HS-5 (cell line): ENCODE measurements at places on chromosomes 1 and 21.

DNA sequence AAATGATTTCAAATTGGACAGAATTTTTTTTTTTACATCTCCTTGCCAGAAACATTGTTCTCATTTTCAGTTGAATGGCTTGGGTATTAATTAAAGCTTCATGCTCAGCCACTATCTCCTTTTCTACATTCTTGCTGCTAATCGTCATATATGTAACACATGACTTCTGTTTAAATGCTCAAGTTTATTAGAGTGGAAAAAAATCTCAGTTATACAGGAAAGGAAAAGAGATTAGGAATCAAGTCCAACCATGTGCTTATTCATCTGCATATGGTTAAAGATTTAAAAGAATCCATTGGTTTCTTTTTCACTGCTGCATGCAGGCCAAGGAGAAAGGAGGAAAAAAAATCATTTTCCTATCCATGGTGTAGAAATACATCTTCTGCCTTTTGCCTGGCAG is 47.3 kb upstream of the CNN3 start:
- DNase-seq, result no peak

- DNase-seq, result no peak
These were observed 51.1 kb upstream of the CTTNBP2NL start for GRCh38 chr1:112344754-112345423.

- no peak for DNase-seq
These were observed 148.4 kb downstream of the CD247 start for GRCh38 chr1:167369933-167370332.

- DNase-seq, result no peak
These were observed 44.1 kb downstream of the SLC5A9 start for GRCh38 chr1:48266576-48266975.

- no peak for DNase-seq
These were observed at the start of gene TIE1 for GRCh38 chr1:43300378-43301094. Gene TIE1 (plus strand): TSS chr1:43300982. CDS start chr1:43301072, 90 bp downstream.

- no peak for DNase-seq
These were observed 101.7 kb upstream of the ETV3 start for GRCh38 chr1:157239936-157240335.

GRCh38 chr21:23718446-23719285 is 1888.6 kb downstream of the MRPL39 start:
- no peak for DNase-seq

- DNase-seq, result no peak
These were observed 26.6 kb downstream of the ATF3 start for GRCh38 chr1:212635141-212635631.

DNA sequence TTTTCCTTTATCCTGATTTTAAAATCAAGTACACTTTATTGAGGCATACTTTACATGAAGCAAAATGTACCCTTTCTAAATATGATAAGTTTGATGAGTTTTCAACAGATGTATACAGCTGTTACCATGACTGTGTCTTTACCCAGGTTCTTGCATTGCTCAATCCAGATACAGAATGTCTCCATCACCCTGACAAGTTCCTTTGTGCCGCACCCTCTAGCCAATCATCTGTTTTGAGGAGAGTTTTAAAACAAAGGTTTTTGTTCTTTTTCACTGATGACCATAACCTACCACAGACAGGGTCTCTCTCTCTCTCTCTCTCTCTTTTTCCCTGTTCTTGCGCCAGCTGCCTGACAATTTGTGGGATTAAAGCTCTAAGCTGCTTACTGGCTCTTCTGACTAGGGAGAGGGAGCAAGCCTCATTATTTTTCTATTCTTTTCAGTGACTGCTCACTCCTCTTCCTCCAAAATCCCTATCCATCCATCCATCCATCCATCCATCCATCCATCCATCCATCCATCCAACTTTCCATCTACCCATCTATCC is 1.2 kb upstream of the KCNE1 start:
- DNase-seq, result no peak
